ENCODE measurements at places on chromosomes 13 and 19.

DNA sequence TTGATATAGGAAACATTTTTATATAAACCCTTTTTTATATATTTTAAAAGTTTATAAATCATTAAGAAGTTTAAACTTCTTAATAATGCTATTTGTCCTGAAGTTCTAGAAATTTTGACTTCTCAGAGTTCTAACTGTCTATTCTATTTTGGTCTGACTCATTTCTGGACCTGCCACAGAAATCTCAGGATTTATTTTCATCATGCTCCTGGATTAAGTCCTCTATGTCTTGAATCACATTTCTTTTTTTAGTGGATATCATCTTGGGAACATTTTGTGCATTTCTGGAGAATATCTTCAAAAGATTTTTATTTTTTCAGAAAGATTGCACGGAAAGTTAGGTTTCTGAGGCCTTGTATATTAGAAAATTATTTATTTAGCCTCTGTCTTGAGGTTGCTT is 289.1 kb downstream of the NDFIP2 start:
- DNase-seq = no peak

DNA sequence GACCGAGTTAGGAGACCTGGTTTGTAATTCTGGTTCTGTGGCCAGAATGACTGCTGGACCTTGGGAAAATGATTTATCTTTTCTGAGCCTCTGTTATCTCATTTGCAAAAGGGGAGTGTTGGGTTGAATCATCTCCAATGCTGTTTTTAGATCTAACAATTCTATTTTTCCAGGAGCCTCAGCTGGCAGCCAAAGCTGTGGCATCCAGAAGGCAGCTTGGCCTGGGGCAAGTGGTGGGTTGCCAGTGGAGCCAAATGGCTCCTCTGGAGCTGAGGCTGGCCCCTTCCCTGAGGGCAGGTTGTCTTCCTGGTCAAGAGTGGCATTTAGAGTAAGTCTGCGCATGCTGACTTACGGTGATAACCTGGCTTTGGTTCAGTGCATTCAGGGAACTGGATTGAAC is 21.3 kb downstream of the B3GLCT start:
- DNase-seq = no peak

GRCh38 chr19:574658-575526 is 2.5 kb downstream of the BSG start:
- DNase-seq = peak; percentile 93

DNA sequence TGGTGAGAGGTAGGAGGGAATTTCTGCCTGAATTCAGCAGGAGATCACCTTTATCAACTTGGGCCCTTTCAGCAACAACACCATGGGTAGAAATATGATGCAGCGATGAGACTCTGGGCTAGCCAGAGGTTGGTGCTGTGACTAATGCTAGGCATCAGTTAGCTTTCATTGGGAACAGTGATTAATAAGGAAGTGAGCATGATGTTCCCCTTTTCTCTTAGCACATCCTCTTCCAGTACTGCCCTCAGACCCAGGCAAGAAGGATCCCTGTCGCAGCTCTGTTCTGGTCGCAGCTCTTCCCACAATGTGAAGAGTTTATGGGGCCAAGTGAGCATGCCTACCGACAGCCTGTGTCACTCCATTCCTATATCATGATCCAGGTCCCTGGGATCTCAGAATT is 100.5 kb downstream of the FLT1 start:
- DNase-seq = no peak

- DNase-seq = no peak
Observed at GRCh38 chr13:101706651-101707050, 254.2 kb downstream of the ITGBL1 start.

DNA sequence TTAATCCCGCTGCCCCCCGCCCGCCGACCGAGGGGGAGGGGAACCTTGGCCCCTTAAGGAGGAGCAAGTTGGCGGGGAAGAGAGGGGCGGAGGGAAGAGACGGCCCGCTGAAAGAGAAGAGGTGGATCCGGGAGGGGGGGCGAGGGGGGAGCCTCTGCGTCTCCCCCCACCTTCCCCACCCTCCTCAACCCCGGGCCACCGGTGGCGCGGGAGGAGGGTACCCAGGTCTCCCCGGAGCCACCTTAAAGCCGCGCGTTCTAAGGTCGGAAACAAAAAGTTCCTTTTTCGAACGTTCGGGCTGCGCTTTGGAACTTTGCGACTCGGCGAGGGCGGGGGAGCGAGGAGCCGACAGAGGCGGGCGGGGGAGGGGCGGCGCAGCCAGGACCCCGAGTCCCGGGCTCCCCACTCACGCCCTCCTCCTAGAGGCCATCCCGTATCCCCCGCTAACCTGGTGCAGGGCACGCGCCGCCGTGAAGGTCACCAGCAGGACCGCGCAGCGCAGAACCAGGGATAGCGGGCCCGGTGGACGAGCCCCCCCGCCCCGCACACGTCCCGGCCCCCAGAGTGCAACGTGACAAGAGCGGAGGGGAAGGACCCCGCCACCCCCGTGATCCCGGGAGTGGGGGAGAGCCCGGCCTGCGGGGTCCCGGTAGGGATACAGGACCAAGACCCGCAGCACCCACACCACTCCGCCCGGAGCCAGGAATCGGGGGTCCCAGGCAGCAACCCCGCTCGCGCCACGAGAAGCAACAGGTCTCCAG is 659 bp downstream of the ERF start:
- peak; percentile 91 for DNase-seq

DNA sequence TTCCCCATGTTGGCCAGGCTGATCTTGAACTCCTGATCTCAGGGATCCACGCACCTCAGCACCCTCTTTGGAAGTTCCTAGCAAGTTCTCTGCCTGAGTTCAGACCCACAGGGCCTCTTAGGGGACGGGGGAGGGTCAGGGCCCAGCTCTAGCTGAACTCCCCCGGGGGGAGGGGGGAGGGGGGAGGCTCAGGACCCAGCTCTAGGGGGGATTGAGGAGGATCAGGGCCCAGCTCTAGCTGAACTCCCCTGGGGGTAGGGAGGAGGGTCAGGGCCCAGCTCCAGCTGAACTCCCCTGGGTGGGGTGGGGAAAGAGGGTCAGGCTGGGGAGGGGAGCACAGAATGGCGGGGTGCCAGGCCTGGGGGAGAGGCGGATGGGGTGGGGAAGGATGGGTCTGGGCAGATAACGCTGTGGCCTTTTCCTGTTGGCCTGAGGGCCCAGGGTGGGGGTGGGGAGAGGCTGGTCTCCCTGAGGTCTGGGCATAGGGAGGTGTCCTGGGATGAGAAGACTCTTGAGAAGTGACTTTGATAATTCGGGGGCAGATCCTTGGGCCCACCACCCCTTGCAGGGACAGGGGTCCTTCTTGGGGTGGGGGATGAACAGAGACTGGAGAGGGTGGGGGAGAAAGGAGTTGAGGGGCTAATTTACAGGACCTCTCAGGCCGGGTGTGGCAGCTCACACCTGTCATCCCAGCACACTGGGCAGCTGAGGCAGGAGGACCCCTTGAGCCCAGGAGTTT is 5.5 kb upstream of the PTBP1 start:
- peak; percentile 89 for DNase-seq

GRCh38 chr19:7921967-7922835 is 2.1 kb downstream of the SNAPC2 start:
- no peak for DNase-seq

DNA sequence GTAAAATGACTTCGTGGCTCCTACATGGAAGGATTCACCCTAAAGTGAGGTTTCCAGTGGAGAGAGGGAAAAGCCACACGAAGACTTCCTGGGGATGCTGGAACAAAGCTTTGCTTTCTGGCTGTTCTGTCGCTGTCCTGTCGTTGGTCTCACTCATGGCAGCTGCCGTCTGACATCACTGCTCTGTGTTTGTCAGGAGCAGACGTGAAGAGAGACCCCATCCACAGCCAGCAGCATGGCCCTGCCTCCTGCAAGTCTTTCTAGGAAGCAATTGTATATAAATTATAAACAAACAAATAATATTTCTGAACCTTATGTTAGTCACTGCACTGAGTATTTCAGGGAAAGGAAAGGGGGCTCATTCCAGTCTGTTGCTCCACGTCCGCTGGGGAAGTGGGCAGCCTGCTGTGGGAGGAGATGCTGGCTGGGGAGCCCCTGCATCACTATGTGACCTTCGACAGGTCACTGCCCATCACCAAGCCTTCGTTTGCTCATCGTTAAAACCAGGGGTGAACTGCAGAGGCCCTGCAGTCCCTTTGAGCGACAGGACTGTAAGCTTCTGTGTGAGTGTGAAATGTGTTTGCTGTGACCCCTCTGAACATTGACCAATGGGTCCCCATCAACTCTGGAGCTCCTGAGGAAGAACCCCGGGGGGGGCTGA is 151.0 kb downstream of the DCT start:
- no peak for DNase-seq

DNA sequence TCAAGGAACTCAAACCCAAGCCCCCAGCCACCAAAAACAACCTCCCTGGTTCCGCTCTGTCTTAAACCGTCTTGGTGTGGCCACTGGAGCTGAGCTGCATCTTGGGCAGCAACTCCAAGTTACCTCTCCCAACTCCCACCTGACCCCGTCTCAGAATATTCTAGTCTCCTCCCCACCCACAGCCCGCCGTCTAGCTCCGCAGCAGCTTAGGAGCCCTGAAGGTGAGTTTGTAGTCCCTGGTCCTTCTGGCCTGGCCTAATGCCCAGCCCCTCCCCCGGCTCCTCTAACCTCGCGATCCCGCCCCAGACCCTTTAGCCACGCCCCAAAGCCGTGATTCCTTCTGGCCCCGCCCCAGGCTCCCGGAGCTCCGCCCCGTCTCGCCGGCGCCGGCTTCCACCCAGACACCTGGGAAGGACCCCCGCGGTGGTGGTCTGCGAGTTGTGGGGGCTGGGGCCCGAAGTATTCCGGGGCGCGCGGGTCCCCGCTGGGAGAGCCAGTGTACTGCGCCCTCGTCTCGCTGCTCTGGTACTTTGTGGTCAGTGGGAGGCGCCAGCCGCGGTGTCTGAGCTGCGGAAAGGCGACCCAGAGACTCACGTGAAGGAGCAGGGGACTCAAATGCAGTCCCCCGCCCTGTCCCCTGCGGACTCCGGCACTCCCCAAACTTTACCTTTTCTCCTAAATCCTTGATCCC is 2.5 kb upstream of the LHB start:
- peak; percentile 72 for DNase-seq

DNA sequence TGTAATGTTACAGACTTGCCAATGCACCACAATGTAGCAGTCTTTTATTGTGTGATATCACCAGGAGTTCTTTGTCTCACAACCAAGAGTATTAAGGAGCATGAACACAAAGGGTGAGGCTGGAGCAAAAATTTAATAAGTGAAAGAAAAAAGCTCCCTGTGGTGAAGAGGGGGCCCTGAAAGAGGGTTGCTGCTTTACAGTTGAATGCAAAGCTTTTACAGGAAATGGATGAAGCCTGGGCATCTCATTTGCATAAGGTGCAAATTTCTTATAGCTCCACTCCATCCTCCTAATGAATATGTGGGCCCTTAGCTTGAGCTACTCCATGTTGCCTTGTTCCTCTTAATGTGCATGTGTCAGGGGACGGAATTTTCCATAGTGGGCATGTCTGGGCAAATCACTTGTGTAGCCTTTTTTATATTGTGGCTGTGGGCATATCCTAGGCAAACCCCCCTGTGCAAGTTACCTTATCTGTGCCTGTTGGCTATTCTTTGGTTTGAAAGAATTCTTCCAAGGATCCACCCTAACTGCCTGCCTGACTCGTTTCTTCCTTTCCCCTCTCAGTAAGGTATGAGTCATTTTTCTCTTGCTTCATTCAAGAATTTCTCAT is 45.3 kb upstream of the TRPC4 start:
- DNase-seq = peak; percentile 33

- DNase-seq = peak; percentile 42
Observed at GRCh38 chr13:41596190-41596589, 138.8 kb downstream of the RGCC start.

DNA sequence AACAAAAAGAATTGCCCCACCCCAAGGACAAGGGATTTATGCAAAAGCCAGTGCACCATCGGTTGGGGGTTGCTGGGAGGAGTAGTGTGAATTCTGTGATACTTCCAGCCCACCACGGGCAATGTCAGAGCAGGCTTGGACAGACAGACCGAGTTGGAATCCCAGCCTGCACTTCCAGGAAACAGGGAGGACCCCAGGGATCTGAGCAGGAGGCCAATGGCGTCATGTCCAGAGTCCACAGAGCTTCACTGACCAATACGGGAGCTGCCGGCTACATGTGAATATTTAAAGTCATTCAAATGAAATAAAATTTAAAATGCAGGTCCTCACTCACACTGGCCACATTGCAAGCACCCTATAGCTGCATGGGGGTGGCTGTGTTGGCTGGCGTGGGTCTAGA is 10.9 kb downstream of the ZNRF4 start:
- no peak for DNase-seq

DNA sequence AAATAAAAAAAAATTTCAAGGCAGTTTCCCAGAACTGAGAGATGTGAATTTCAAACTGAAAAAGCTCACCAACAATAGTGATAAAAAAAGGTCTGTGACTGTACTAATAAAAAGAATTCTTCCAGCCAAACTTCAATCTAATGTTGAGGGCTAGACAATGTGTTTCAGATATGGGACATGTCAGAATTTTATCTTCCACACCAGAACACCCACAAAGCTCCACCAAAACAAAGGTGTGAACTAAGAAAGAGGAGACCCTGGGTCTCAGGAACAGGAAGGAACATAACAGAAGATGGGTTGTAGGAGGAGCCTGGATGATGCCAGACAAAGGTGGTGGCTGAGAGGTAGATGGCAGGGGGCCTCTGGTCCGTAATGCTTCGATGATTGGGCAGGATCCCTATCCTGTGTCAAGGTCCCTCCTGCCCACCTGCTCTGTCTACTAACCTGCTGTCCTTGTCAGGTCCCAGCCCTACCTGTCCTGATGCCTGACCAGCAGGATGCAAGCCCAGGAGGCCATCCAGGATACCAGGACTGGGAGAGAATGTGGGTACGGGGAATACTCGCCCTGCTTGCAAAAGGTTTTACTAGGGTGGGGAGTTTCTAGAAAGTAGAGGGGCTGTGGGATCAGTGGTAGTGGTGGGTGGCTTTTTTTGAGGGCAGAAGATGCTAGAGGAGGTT is 4.5 kb downstream of the MZF1 start:
- no peak for DNase-seq

GRCh38 chr19:19021115-19021514 is 12.2 kb downstream of the SUGP2 start:
- no peak for DNase-seq

DNA sequence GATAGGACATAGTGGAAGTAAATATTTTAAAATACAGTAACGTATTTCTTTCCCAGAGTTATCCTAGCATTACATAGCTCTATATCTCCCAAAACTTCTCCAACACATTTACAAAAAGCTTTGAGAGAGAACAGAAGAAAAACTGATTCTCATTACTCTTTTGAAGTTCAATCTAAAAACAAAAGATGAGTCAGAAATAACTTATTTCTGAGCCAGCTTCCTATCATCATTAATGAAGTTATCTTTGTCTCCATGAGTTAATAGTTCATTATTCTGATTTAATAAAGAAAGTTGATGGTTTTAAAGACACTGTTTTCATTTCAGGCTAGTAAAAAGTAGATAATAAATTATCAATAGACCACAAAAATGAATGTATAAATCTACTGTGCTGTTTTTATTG is 446.7 kb upstream of the SPRY2 start:
- DNase-seq = no peak
